ENCODE measurements at places on chromosomes 13 and 19.

GRCh38 chr13:25827831-25828465, 223.9 kb downstream of the SHISA2 start:
- no peak for DNase-seq

DNA sequence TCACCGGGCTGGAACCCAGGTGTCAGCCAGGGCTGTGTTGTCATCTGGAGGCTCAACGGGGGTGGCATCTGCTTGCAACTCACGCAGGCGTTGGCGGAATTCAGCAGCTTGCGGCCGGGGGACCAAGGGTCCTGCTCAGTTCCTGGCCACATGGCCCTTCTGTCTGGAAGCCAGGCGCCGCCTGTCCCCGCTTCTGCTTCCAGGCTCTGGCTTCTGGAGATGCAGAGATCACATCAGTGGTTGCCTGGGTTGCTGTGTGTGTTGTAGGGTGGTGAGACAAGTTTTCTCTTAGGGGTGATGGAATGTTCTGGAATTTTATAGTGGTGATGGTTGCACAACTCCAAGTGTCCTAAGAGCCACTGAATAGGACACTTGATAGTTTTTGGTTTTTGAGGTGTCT, 5.0 kb downstream of the ADAT3 start:
- no peak for DNase-seq

GRCh38 chr13:27353166-27353583, 71.2 kb upstream of the GTF3A start:
- DNase-seq: no peak

- DNase-seq: no peak
These were observed 549.5 kb upstream of the ARGLU1 start for GRCh38 chr13:107117327-107118012.

- DNase-seq: no peak
These were observed 19.8 kb downstream of the ADPRHL1 start for GRCh38 chr13:113433391-113433916.

DNA sequence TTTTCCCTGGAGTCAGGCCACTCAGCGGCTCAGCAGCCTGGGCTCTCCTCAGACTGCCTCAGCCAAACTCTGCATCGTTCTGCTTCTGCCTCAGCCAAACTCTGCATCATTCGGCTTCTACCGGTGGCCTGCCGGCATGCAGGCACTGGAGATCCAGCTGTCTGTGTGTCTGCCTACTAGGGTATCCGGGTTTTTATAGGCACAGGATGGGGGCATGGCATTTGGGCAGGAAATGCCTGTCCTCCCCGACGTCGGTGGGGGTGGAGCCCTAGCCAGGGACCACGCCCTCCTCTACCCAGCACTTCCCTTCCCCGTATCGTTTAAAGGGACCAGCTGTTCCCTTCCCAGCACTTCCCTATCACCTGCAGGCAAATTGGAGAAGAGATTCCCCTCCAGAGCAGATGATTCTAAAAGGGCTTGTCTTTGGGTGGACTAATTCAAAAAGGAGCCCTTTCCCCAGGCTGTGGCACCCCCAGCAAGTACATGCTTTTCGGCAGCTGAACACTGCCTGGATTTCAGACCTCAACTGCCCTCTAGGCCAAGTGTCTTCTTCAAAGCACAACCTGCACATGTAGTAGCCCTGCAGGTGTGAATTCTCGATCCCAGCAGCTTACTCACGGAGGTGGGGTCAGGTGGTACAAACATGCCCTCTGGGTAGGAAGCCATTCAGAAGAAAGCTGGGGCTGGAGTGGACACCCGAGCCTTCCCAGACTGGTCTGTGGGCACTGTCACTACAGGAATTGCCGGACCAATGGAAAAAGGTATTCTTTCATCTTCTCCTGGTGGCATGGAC, 25.4 kb upstream of the GPR12 start:
- peak; percentile 8 for DNase-seq

GRCh38 chr13:34144142-34144541, 326.2 kb downstream of the RFC3 start:
- no peak for DNase-seq

DNA sequence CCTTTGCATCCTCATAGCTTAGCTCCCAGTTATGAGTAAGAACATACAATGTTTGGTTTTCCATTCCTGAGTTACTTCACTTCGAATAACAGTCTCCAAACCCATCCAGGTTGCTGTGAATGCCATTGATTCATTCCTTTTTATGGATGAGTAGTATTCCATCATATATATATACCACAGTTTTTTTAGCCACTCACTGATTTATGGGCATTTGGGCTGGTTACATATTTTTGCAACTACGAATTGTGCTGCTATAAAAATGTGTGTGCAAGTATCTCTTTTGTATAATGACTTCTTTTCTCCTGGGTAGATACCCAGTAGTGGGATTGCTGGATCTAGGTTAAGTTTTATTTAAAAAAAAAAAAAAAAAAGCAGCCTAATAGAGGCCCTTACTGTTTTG, 14.1 kb downstream of the TNFRSF19 start:
- no peak for DNase-seq

DNA sequence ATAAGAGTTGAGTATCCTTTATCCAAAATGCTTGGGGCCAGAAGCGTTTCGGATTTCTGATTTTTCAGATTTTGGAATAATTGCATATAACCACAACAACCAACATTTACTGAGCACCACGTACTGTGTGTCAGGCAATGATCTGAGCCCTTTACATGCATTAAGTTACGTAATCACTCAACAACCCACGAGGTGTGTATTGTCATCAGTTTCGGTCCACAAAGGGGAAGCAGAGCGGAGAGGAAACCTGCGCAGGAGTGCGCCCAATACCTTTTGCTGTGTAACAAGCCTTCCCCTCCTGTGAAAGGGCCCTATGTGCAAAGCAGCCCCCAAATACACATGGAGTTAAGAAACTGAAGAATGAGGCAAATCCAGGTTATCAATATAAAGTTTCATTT, 20.7 kb upstream of the NLRP12 start:
- DNase-seq: no peak

GRCh38 chr13:110286833-110287819, 19.8 kb downstream of the COL4A1 start:
- DNase-seq: no peak

DNA sequence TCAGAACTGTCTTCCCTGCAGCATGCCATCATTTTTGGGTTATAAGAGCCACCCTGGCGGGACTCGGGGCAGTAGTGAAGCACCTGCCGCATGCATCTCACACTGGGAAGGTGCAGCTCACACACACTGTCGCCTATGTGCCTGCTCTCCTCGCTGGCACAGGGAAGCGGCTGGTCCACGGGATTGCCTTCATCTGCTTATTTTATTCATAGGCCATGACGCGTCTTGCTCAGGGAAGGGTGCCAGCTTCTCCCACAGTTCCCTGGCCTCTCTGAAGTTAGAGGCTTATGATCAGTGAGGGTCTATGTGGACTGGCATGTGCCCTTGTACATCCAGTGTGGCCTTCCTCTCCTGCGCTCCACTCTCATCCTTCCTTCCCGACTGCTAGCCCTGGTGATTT, 150.0 kb downstream of the KLF12 start:
- DNase-seq: no peak

DNA sequence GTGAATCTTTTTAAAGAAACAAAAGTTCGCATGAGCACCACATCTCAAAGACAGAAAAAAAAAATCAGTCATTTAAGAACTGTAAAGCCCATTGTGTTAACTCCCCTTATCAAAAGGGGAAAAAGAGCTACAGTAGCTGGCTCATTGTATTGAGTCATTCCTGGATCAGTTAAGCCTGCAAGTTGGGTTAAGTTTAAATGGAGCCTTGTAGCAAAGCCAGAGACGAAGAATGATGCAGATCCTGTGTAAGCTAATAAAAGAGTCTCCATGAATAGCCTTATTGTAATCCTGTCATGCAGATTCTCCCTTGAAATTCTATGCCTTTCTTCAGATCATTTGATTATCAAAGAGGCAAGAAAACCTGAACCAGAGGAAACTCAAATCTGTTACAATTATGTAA, 83.8 kb downstream of the CRYL1 start:
- DNase-seq: no peak

- no peak for DNase-seq
These were observed 237.7 kb downstream of the TEX29 start for GRCh38 chr13:111557921-111558699.

DNA sequence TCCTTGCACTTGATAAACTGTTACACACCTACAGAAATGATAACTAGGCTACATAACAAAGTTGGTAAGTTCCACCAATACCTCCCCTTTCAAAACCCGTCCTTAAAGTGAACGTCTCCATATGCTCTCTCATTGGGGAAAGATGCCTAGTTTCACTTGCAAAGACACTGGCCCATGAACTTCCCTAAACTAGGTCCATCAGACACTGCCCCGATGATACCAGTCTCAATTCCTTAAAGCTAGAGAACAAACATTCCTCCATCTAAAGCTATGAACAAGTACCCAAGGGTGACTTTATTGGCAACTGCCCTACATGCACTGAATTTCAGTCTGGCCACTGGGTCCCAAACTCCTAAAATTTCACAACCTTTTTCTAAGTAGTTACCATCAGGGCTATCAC, 39.9 kb downstream of the FOXO1 start:
- no peak for DNase-seq
